Erythroblast (primary cell): ENCODE measurements at places on chromosomes 13 and 19.

DNA sequence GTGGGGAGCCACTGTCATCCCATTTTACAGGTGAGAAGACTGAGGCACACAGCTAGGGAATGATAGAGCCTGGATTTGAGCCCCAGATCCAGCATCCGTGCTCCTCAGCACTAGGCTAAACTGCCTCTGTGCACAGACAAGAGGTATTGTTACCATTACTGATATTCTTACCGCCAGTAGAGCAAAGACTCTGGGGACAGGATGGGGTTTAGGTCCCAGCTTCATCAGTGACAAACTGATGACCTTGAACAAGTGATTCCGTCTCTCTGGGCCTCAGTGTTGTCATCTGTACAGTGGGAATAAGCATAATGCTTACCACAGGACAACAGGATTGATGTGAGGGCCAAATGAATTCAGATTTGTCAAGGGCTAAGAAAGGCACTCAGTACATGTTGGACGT is 16.5 kb downstream of the AXL start:
- DNase-seq = no peak

DNA sequence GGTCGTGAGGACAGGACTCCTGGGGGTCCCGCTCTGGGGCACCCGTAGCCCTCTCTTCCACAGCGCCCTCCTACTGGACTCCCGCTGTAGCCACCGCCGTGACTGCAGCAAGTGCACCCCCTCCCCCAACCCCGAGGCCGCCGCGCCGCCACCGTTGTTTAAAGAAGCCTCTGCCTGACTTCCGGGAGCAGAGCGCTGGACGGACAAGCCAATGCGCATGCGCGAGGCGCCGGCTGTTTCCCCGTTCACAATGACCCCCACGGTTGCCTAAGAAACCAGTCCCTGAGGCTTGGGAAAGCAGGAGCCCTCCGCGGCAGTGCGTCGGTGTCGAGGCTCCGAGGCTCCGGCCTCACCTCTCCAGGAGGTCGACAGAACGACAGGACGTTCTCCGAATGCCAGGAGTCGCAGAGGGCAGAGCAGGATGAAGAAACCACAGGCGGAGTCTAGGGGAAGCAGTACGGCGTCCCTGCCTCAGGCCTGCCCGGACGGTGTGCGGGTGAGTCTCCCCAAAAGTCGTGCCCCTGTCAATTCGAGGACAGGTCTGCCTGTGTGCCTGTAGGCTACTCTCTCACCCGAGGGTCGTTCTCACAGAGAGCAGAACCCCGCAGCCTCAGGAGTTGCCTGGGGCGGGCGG is 70.5 kb upstream of the ZNF420 start:
- peak; percentile 32 for DNase-seq

GRCh38 chr13:33340631-33341030 is 55.1 kb upstream of the STARD13 start:
- no peak for DNase-seq

- DNase-seq = peak; percentile 94
Observed at GRCh38 chr19:35717665-35718344, at the start of gene KMT2B. TSS of gene KMT2B (plus strand) at chr19:35718003. CDS start at chr19:35718019, 16 bp downstream.

- no peak for DNase-seq
Observed at GRCh38 chr19:29445246-29445645, 80.5 kb upstream of the VSTM2B start.

GRCh38 chr19:38308006-38308766 is 4.1 kb downstream of the C19orf33 start:
- DNase-seq = no peak

GRCh38 chr19:35816846-35817245 is 4.2 kb upstream of the PRODH2 start:
- no peak for DNase-seq

- no peak for DNase-seq
Observed at GRCh38 chr13:63983366-63983765, 2567.7 kb upstream of the PCDH20 start.

DNA sequence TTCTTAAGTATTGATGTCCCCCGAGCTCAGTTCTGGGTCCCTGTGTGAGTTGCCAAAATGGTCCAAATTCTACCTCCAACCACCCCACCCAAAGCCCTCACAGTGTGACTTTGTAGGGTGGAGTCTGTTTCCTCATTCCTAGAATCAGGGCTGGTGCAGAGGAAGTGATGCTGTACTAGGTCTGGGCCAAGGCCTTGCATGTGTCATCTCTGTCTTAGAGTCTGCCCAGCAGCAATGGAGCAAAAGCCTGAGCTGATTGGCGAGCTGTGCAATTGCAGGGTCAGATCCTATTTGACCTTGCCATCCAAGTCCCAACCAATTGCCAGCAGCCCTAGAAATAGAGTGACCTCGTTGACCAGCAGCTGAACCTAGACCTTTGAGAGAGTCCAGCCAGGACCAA is 97.0 kb upstream of the ANKRD10 start:
- DNase-seq = peak; percentile 10

- DNase-seq = no peak
Observed at GRCh38 chr13:112345826-112346172, 30.4 kb upstream of the SPACA7 start.

- DNase-seq = no peak
Observed at GRCh38 chr19:44548736-44549135, 19.3 kb upstream of the CEACAM20 start.

DNA sequence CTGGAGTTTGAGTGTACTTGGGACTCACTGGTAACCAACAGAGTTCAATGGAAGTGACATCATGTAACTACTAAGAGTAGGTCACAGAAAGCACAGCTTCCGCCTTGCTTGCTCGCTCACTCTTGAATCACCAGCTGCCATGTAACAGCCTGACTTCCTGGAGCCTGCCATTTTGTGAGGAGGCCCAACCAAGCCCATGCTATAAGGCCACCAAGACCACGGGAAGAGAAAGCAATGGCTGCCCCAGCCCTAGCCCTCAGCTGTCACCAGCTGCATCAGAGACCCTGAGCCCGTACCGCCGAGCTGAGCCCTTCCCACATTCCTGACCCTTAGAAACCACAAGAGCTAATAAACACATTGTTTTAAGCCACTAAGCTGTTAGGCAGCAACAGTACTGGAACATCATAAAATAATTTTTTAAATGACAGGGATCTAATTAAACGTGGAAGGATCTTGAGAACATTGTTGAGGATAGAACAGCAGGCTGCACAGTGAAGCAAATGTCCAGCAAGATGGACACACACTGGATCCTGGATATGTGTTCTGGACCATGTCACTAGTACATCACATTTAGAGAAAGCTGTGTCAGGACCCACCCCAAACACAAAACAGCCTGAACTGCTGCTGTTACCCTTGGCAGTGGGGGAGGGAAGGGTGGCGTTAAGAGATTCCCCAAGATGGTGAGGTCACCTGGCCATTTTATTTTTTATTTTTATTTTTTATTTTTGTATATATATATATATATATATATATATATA is 21.7 kb upstream of the LDLR start:
- no peak for DNase-seq

DNA sequence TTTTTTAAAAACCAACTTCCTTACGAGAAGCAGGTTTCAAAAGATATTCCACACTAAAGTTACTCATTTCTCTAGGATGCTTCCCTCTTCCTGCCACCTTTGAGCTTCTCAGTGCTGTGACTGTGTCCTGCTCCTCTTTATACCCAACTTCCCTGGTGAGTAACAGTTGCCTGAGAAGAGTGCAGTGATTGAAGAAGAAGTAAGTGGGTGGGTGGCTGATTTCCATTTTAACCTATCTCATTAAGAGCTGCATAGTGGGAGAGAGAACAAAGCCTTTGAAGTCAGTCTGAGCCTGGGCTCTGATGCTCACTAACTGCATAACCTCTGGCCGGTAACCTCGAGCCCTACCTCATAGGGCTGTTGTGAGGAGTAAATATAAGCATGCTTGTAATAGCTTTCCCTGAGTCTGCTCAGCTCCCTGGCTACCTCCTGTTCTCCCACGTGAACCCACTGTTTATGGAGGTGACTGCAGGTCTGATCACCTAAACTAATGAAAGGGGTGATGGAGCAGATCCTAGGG is 977.3 kb downstream of the UQCRFS1 start:
- DNase-seq = no peak

DNA sequence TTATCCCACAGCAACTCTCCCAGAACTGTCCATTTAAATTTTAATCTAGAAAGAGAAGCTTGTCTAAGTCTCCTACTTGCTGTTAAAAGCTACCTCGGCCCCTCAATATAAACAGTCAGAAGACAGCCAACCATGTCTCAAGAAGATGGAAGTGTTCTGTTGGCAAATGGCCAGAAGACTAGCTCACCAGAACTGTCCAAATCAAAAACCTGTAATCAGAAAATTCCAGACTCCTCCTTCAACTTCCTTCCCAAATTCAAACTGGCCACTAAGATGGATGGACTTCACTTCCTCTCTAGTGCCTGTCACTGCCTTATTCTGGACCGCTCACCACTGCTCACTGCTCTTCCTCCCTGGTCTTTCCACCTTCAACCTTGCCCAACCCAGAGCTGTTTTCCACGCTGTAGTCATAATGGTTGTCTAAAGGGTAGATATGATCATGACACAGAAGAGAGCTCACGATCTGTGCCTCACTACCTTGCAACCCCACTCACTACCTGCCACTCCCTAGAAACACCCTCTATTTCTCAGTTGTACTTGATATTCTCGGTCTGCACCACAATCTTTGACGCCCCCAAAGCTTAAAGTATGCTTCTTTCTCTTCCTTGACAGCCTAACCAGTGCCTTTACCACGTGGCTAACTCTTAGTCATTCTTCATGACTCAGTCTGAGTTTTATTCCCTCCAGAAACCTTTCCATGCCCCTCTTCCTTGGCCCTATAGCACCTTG is 9.2 kb downstream of the FGF14 start:
- DNase-seq = no peak

- DNase-seq = no peak
Observed at GRCh38 chr19:57075801-57076492, 43.8 kb upstream of the USP29 start.

GRCh38 chr19:33875071-33875470 is 78.4 kb downstream of the KCTD15 start:
- DNase-seq = no peak

DNA sequence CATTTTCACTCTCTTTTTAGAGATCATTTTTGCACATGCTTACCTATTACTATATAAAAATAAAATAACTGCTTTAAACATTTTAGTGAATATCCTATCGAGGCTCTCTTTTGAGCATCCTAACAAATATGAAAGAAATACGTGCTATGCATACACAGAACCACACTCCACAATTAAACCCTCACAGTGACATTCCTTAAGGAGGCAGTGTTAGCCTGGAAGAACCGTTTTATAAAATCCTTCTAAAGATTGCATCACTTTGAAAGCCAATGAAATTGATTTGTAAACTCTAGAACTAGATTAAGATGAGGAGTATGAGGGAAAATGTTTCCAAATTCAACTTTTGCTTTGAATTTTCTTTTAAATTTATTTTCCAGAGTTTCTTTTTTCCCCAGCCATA is 11.1 kb upstream of the ENOX1 start:
- DNase-seq = no peak

DNA sequence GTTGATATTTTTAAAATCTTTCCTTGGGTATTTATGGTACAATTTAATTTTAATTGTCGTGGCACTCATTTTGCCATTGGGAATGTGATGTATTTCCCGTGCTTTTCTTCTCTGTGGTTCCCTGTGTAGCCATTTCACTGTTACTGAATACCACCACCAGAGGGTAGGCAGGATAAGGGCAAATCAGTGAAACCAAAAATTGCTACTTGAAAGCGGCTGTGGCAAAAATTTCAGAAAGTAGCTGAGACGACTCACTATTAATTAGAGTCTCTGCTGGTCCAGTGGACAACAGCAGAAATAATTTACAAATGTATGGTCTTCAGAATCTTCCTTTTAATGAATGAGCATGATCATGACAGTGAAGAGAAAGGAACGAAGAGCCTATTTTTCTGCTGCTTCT is 34.4 kb upstream of the MIR17HG start:
- peak; percentile 2 for DNase-seq

- DNase-seq = no peak
Observed at GRCh38 chr13:67156723-67157060, 73.4 kb downstream of the PCDH9 start.

DNA sequence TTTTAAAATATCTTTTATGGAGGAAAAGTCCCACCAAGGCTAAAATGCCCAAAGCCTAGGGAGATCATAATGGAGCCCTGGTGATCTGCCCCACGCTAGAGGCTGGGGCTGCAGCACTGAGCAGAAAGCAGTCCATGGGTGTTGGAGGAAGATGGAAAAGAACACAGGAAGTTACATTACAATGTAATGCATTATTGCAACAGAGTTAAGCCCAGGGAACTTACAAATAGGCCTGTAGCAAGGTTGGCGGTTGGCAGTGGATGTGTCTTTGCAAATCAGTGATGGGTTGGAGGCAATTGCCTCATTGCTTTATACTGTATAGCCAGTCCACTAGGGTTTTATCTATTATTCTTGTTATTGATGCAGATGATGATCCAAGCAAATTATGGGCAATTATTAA is 399.9 kb downstream of the NDFIP2 start:
- no peak for DNase-seq

DNA sequence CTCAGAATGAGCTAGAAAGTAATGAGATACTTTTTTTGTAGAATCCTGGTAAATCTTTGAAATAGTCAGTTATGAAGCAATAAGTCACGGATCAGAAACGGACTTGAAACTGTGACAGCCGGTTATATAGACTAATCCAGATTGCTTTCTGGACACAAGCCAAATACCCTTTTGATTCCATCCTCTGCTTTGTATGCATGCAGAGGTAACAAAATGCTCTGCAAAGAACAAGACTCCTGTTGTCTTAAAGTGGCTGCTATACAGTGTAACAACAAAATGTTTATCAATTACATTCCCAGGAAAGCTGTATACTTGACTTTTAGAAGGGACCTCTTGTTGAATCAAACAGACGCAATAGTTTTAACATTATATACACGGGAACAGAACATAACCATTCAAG is 66.5 kb upstream of the STARD13 start:
- no peak for DNase-seq

- DNase-seq = no peak
Observed at GRCh38 chr13:68929075-68929745, 1178.4 kb upstream of the ATXN8OS start.

DNA sequence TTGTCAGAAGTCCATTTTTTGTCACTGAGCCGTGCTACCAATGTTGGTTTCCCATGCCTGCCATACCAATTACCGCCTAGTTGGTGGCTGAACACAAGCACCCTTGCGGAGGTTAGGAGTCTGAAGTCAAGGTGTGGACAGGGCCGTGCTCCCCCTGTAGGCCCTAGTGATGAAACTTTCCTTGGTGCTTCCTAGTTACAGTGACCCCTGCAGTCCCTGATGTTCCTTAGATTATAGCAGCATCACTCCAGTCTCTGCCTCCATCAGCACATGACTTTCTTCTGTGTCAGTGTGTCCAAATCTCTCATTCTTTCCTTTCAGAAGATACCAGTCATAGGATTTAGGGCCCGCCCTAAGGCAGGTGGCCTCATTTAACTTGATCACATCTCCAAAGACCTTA is 99.0 kb downstream of the MYO16 start:
- DNase-seq = no peak

- no peak for DNase-seq
Observed at GRCh38 chr19:51479531-51480331, 1.4 kb downstream of the CEACAM18 start.

- DNase-seq = no peak
Observed at GRCh38 chr13:59946944-59947343, 216.8 kb downstream of the DIAPH3 start.

GRCh38 chr13:112718318-112718717 is 28.5 kb downstream of the ATP11A start:
- DNase-seq = no peak

GRCh38 chr13:45120967-45121831 is 889 bp downstream of the GTF2F2 start:
- DNase-seq = peak; percentile 70
